Left lobe of liver (tissue), 2 donors: ENCODE measurements at places on chromosomes 13 and 19. TPM values are rescaled to one million over a fixed set of nuclear protein-coding genes. Genes with fewer than 3 reads are reported as not detected.

Gene SYT5
- 0.20 TPM for total RNA-seq

Gene ZNF625
- 0.15 TPM for total RNA-seq

Gene PINLYP
- total RNA-seq, result 0.88 TPM

Gene PCDH9
- 2.4 TPM for total RNA-seq

Gene SIGLEC5
- total RNA-seq, result not detected

Gene TTYH1
- total RNA-seq, result 0.33 TPM

Gene AP1M1
- total RNA-seq, result 76.5 TPM

Gene SDHAF1
- 13.9 TPM for total RNA-seq

Gene ZNF77
- 1.4 TPM for total RNA-seq

Gene BST2
- total RNA-seq, result 103 TPM

Gene ZNF729
- total RNA-seq, result not detected

Gene TRAPPC2B
- total RNA-seq, result 1.2 TPM

Gene CATSPERD
- not detected for total RNA-seq

Gene KCNC3
- total RNA-seq, result 4.0 TPM

Gene PDX1
- total RNA-seq, result 0.70 TPM

Gene IL11
- total RNA-seq, result not detected

Gene DMRTC2
- not detected for total RNA-seq

Gene ZNF726
- total RNA-seq, result 0.63 TPM

Gene CEACAM20
- not detected for total RNA-seq

Gene HPN
- 564 TPM for total RNA-seq

Gene SLC25A15
- 141 TPM for total RNA-seq

Gene B3GLCT
- 3.3 TPM for total RNA-seq

Gene IGSF23
- total RNA-seq, result 7.0 TPM

Gene SERP2
- 1.5 TPM for total RNA-seq

Gene SLC17A7
- 0.15 TPM for total RNA-seq

Gene CAPN12
- total RNA-seq, result 30.9 TPM

Gene ZSCAN4
- total RNA-seq, result not detected

Gene LILRB2
- 1.7 TPM for total RNA-seq

Gene NEK5
- 0.05 TPM for total RNA-seq

Gene TNNI3
- total RNA-seq, result not detected

Gene PCDH8
- total RNA-seq, result not detected

Gene AMER2
- not detected for total RNA-seq

Gene KL
- 0.05 TPM for total RNA-seq

Gene UBE2L5
- total RNA-seq, result not detected

Gene ZNF571
- 1.4 TPM for total RNA-seq

Gene OR7A5
- not detected for total RNA-seq

Gene ZNF563
- 4.6 TPM for total RNA-seq
